ENCODE measurements at places on chromosomes 5 and 9.

DNA sequence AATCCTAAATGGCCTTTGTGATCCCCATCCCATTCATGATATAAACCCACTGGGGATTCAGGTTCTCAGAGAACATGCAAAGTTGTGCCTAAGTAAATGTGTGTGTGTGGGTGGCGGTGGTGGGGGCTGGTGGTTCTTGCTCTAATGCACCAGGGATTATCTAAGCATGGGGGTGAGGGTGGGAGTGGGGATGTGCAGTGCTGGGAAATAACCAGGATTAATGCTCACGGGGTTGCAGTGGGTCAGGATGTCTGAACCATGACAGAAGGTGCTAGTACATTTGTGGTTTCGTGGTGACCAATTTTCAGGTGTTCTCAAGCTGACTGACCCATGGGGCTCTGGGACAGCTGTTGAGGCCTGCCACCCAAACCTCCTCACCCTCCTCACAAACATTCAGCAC is 101.0 kb downstream of the ZNF608 start:
- no peak for DNase-seq

GRCh38 chr9:70031141-70031545 is 12.5 kb upstream of the MAMDC2 start:
- no peak for DNase-seq

DNA sequence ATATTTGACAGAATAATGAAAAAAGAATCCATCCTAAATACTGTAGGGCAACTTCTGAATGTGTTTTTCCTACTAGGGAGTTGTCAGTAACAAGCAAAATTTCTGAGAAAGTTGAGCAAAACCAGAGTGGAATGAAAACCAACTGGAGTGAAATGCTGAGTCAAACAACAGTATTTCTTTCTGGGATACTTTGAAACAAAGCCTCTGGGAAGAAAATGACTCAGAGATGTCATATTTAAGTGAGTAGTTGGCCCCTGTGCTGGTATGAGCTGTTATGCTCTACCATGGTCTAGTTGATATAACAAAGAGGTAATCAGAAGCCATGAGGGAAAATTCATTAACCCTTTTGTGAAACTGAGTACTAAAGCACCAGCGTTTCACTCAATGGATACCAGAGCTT is 372.1 kb upstream of the C9orf72 start:
- DNase-seq = no peak

DNA sequence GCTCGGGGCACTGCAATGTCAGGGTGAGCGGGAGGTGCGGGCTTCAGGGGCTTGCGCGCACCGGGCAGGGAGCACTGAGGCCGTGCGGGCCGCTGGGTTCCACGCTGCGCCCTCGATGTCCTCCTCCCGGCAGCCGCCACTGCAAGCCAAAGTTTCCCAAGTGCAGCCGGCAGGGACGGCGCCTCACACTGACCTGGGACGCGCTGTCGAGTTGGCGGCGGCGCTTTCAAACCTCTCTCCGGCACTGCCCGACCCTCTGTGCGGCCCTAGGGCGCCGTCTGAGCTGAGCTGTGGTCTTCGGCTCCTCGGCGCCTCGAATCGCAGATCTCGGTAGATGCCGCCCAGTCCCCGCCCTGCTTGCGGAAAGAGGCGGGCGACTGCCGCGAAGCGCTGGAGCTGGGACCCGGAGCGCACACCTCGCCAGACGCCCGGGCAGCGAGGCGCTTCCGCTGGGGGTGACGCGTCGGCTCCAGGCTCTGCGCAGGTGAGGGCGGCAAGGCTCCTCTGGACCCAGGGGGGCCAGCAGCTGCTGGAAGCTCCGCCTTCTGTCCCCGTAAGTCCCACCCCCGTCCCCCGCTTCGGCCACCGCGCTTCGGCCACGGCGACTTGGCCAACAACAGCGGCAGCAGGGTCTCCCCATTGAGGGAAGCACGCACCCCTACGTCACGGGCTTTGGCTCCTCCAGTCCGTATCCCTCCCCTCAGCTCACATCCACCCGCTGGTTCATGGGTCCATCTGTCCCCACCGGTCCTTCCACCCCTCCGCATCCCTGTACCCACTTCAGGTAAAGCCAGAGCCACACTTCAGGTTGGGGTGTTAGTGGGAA is at the start of gene ANKRD34B:
Gene ANKRD34B (minus strand): TSS at position 320 of the 826 bp plus-strand sequence. CDS start 10,261 bp downstream, outside the sequence.
- DNase-seq = peak; percentile 51

DNA sequence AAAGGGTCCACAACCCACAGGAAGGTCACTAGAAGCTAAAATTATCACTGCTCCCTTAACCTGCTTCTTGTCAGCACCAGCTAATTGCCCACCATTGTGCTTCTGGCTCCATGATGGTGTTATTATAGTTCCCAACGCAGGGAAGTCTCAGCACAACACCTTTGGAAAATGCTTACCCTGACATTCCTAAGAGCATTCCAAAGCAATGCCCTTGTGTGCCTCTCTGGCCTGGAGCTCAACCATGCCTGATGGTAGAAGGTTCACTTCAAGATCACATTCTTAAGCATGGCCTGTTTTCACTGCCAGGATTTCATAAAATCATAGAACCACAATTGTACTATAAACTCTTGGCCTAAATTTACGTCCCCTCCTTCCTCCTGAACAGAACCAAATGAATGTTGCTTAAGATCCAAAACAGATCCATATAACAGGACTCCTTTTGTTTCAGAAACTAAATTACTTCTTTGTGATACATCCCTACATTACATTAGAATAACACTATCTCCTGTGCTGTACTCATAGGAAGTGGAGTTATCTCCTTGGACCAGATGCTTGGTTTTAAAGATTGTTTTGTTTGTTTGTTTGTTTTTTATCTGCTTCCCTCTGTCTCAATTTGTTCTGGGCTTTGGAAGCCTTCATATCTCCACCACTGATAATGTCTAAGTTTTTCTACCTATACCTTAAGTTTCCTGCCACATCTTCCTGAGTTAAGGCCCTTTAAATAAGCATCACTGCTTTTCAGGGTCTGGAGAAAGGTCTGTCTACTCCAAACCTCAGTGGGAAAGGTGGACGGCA is 32.1 kb downstream of the ARL15 start:
- DNase-seq = no peak

GRCh38 chr5:180130876-180131740 is 59.5 kb upstream of the RNF130 start:
- no peak for DNase-seq

GRCh38 chr9:36100532-36100931 is 36.0 kb upstream of the GLIPR2 start:
- DNase-seq = no peak

Data from GM12892 (cell line).